Umbilical cord (tissue), 2 donors: ENCODE measurements at places on chromosomes 1 and 21.

DNA sequence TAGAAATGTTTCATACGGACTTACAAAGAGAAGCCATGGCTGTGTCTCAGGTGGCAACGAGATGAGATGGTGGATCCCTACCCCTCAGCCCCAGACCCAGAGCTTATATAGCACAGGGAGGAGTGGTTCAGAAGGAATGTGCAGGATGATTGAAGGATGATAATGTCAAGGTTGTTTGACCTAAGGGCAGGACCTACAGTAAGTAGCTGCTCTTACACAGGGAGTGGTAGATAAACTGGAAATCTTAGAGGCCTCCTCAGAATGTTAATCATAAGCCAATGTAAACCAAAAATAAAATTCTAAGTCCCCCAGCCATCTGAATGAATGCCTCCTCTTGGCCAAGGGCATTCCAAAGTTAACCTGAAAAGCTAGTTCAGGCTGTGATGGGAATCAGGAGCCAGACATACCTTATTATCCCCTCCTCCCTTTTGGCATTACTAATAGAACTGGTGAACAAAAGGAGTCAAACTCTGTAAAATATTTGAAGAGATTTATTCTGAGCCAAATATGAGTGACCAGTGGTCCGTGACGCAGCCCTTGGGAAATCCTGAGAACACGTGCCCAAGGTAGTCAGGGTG lies 45.8 kb upstream of the PDE9A start:
- DNase-seq = no peak

- peak; percentile 3 for DNase-seq
Measured at GRCh38 chr1:28058168-28058567, 30.2 kb downstream of the EYA3 start.

GRCh38 chr21:33268737-33269441 lies 2.7 kb downstream of the IL10RB start:
- no peak for DNase-seq

GRCh38 chr1:66733348-66734017 lies 18.8 kb upstream of the DYNLT5 start:
- no peak for DNase-seq

DNA sequence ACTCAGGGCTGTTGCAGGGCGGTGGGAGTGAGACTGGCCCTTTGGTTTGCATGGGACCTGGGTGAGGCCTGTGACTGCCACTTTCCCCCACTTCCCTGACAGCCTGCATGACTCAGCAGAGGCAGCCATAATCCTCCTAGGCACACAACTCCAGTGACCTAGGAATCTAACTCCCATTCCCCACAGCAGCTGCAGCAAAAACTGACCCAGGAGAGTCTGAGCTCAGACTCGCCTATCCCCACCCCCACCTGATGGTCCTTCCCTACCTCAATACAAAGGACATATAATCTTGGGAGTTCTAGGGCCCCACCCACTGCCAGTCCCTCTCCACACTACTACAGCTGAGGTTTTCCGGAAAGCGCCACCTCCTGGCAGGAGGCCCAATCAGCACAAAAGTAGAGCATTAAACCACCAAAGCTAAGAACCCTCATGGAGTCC lies 26.7 kb downstream of the NDC1 start:
- no peak for DNase-seq

- DNase-seq = no peak
Measured at GRCh38 chr1:245062741-245063305, 92.0 kb upstream of the KIF26B start.

- peak; percentile 65 for DNase-seq
Measured at GRCh38 chr1:224116131-224116530, 2.2 kb downstream of the FBXO28 start.

GRCh38 chr1:153389973-153390879 lies 647 bp downstream of the S100A8 start:
- no peak for DNase-seq

GRCh38 chr1:15212216-15212953 lies 34.6 kb upstream of the FHAD1 start:
- no peak for DNase-seq

- no peak for DNase-seq
Measured at GRCh38 chr1:4428711-4429110, 225.7 kb upstream of the AJAP1 start.

GRCh38 chr1:235138821-235139220 lies 10.2 kb upstream of the TOMM20 start:
- no peak for DNase-seq

DNA sequence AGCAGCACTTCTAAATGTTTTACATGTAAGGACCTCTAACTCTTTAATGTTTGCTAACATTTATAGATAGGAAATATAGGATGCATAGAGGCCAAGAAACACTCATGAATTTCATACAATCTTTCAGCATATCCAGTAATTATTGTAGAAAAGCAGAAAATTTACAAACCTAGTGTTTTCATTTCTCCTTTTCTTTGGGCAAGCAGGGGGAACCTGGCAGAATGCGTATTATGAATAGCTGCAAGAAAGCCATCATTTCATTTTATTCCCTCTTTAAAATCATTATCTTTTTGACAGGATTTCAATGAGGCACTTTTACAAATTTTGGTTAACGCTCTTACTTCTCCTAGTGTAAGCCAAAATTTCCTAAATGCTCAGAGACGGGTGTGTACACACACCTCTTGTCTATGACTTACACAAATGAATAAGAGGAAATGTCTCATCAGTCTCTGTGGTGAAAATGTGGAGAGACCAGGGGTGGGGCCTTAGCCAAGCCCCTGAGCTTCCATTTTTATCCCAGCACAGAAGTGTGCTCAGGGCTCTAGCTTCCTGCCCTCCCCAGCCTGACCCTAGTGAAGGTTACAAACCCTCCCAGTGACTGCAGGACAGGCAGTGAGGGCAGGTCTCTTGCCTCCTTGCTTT lies 91.6 kb downstream of the LRRC8C start:
- peak; percentile 19 for DNase-seq

GRCh38 chr1:35539824-35540261 lies 17.4 kb downstream of the KIAA0319L start:
- peak; percentile 69 for DNase-seq

DNA sequence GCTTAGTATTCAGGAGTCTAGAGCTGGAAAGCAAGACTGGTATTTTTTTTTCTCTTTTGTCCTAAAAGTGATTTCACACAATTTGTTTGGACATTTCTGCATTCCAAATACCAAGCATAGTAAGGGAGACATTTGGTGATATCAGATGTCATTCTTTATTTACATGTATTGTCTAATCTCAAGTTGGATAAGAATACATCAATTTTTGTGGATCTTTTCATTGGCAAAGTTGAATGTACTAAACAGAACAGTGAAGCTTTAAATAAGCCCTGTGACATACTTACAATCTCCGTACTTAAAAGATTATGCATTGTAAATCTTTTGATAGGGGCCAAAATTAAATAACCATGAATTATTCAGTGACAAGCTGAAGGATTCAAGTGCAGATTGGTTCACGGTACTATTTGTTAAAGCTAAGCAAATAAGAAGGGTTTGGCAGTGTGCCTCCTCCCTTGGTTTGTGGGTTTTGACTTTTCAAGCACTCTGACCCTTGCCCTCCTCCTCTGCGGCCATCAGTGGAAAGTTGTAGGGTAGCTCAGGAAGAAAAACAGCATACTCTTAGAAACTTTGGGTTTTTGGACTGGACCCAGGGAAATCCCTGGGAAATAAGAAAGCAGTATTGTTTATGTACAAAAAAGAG lies 663.7 kb downstream of the ADGRL2 start:
- peak; percentile 49 for DNase-seq

DNA sequence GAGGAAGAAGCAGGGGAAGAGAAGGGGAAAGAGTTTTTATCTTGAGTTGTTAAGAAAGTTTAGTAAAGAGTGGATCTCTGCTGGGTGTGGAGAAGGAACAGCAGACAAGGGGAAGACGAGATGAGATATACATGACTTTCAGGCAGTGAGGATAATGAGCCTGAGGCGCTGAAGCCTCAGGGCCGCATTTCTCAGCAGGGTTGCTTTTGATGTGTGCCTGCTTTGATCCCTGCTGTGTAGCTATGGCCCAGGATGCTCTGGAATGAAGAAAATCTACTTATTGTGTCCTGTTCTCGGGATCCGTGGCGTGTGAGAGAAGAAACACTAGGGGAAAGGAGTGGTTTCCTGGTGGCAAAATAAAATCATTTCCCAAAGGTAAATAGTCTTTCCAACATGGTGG lies 15.1 kb upstream of the RPE65 start:
- no peak for DNase-seq

GRCh38 chr1:231950331-231951128 lies 323.9 kb downstream of the DISC1 start:
- DNase-seq = no peak

DNA sequence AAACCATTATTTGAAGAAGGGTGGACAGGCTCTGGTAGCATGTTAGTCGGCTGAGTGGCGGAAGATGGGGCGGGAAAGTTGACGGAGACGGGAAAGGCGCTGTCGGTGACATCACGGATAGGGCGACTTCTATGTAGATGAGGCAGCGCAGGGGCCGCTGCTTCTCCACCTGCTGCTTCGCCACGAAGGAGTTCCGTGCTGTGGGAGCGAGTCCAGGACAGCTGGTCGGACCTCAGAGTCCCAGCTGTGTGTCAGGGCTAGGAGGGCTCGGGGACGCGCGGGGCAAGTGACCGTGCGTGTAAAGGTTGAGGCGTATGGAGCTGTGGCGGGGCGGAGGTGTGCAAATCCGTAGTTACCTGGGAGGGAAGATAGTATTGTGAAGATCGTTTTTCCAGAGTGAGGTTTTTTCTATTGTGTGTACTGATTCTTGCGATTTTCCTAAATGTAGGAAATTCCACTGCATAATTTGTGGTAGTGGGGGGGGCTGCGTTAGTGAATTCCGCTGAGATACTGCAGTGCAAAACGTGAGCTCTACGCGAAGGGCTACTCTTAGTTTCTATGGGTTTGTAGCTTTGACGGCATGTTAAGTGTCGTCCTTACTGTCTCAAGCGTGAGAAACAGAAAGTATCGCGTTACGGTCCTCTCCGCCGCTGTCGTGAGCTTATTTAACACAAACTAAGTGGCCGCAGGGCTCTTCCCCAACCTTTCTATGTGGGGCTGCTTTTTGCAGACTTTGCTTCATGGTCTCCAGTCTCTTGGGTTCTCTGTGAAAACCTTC lies 111.2 kb upstream of the NBPF11 start:
- DNase-seq = peak; percentile 76

- DNase-seq = no peak
Measured at GRCh38 chr1:219991511-219991810, 54.8 kb downstream of the EPRS1 start.

DNA sequence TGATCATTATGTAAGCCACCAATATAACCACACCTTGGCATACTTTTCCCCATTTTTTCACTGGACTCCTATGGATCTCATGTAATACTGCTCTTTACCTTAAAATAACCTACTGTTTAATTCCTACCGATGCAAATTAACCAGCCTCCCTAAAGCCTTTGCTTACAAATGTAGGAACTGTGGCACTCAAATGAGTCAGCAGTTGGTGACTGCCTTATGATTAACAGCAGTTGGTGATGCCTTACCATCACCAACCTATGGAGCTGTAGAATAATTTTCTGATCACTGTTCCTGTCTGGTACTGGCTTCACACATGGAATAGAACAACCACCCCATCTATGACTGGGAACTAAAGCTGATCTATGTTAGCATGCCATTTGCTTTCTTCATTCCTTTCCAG lies 7.8 kb upstream of the NUDT17 start:
- DNase-seq = no peak

- no peak for DNase-seq
Measured at GRCh38 chr1:158008630-158009029, 15.2 kb downstream of the KIRREL1 start.

- no peak for DNase-seq
Measured at GRCh38 chr1:196517193-196517592, 91.0 kb downstream of the KCNT2 start.

DNA sequence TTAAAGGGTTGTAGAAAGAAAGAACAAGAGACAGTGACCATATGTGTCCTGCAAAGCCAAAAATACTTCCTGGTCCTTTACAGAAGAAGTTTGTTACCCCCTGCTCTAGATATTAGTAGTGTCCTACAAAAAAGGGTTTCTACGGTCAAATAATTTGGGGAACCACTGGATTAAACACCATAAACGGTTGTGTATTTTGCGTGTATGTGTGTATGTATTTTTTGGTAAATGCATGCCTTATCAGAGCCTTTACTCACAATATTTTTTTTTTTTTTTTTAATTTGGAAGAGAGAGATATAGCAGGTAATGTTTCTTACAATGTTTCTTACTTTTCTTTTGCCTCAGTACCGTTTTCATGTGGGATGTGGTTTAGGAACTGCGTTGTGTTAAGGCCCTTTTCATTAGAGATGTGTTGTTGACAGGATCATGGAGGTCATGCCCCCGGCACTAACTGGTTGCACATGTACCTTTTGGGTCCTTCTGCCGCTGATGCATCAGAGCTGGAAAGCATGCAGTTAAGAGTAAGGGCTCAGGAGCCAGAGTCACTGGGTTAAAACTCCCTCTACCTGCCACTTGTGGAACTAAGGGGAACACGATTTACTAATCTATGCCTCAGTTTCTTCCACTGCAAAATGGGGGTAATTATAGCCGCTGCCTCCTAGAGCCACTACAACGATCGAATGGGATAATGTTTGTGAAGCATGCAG lies 234.6 kb upstream of the KAZN start:
- no peak for DNase-seq

DNA sequence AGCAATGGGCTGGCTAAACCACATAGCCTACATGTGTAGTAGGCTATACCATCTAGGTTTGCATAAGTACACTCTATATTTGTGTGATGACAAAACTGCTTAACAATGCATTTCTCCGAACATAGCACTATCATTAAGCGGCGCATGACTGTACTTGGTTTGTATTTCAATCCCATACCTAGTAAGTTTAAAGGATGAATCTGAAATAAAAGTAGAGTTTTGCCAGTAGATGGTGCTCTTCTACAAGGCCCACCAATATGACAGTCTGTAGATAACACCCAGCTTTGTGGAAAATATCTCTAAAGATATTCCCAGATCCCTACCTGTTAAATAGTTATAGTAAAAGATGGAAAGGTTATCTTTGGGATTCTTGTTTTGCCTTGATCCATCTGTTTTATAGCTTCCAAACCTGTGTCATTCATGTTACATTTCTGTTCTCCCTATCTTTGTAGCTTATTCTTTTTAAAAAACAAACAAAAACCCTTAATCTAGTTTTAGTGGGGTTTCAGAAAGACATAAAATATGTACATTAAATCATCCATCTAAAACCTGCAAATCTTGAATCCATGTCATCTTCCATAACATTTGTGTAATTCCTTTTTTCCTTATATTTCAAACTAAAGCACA lies 33.9 kb upstream of the ASPM start:
- DNase-seq = peak; percentile 57

DNA sequence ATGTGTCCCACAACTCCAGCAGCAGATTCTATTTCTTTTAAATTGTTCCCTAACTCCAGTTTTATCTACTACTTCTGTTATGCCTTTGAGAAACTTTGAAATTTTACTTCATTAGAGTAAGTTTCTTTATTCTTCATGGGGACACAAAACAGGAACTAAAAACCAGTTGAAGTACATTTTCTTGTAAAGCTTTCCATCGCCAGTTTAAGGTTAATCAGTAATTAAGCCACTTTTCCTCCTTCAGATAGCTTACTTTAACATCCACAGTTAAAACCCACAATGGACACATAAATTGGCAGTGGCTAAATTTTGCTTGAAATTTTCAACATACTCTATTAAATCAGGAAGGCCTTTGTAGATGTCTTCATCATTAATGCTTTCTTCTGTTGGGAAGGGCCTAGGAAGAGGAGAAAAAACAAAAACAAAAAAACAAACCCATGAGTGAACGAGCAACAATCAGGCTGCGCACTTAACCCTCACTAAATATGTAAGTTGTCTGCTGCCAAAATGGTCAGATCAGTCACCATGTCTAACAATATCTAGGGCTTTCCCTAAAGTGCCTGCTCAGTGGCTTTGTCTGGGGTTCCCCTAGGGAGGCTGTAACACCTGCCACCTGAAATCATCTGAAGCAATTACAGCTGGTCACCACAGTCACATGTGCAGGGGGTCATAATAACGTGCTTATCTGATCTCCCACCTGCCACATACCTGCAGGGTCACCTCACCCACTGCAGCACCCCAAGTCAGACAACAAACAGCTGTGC lies 187.9 kb downstream of the VAV3 start:
- no peak for DNase-seq
